Thyroid gland (tissue), 4 donors: ENCODE measurements at places on chromosomes 3 and 15. TPM values are rescaled to one million over a fixed set of nuclear protein-coding genes. Genes with fewer than 3 reads are reported as not detected.
A peak's percentile ranks its signal among the peaks of the same experiment; 100 is the strongest.

Gene AAGAB
- 54.9 TPM for total RNA-seq

Gene PP2D1
- total RNA-seq = not detected

Gene CAPN3
- 4.1 TPM for total RNA-seq

Gene FOXB1
- not detected for total RNA-seq

DNA sequence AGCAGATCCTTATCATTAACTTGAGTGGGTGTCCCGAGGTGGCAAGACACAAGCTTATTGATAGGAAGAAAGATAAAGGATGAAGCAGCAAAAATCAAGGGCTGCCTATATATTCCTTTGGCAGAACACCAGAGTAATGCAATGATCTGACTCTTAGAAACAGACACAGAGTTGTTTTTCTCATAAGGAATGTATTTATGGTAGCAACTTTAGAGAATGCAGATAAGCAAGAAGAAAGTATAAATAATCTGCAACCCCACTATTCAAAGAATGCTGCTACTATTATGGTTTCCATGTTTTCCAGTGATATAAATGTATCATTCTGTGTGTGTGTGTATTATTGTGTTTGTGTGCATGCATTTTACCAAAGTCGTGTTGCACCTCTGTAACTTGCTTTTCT, 208.3 kb downstream of the THSD4 start:
- H3K4me3 ChIP-seq = no peak overlapping the region
- no peak for DNase-seq
- H3K36me3 ChIP-seq = no peaks in the 10 kb centered on the region
- no peaks in the 10 kb centered on the region for H3K27me3 ChIP-seq

Gene LRRC49
- 8.3 TPM for total RNA-seq

GRCh38 chr3:71225951-71226564, 357.5 kb downstream of the FOXP1 start:
- no peaks in the 10 kb centered on the region for H3K36me3 ChIP-seq
- H3K4me3 ChIP-seq = no peak overlapping the region
- peak; percentile 57 for DNase-seq
- no peaks in the 10 kb centered on the region for H3K27me3 ChIP-seq

Gene GOLGA6A
- not detected for total RNA-seq

Gene CYP1A1
- not detected for total RNA-seq

Gene CX3CR1
- 1.9 TPM for total RNA-seq

Gene LCTL
- not detected for total RNA-seq

- H3K27ac ChIP-seq = no peak overlapping the region
- H3K27me3 ChIP-seq = no peaks in the 10 kb centered on the region
- peak; percentile 21 for DNase-seq
- no peaks in the 10 kb centered on the region for H3K36me3 ChIP-seq
- peaks cover 17% of the 10 kb centered on the region for H3K4me1 ChIP-seq
- H3K4me3 ChIP-seq = no peak overlapping the region
These were observed 20.2 kb upstream of the SLC6A20 start for GRCh38 chr3:45816544-45816943.

GRCh38 chr3:129449279-129450115, 9.5 kb downstream of the IFT122 start:
- peaks cover 11% of the 10 kb centered on the region for H3K4me1 ChIP-seq
- DNase-seq = no peak

- H3K27ac ChIP-seq = peak overlapping the region; percentile 71
- no peaks in the 10 kb centered on the region for H3K27me3 ChIP-seq
- H3K36me3 ChIP-seq = no peaks in the 10 kb centered on the region
- DNase-seq = peak; percentile 47
- peaks cover 6% of the 10 kb centered on the region for H3K4me1 ChIP-seq
These were observed 60.3 kb downstream of the CTNNB1 start for GRCh38 chr3:41259449-41260062.

DNA sequence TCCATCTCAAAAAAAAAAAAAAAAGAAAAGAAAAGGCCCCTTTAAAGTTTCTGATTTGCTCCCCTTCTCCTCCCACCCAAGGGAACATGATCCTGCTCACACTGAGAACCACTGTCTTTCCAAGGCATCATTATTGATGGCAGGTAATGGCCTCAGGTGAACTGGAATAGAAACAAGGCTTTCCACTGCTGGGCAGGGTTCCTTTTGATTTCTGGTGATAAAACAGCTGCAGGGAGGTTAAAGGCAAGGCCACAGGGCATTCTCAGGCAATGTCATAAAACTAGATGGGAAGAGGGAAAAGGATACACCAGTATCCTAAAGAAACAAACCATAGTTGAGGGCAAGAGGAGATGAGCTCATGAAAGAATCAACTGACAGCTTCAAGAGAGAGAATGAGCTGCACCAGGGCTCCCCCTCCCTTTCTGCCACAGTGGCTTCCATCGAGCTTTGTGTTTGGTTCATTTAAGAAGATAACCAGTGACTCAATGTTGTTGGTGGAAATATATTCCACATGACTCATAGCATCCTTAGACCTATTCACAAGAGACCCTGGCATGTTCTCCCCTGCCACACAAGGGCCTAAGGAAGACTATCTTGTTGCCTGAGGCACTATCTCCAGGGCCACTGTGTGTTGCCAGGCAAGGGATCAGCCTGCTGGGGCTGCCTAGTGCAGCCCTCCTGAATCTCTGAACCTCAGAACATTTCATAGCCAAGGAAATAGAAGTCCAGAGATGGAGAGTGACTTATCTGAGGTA, 86.4 kb downstream of the WDR76 start:
- no peak overlapping the region for H3K27ac ChIP-seq
- no peak for DNase-seq
- no peak overlapping the region for H3K4me3 ChIP-seq
- no peaks in the 10 kb centered on the region for H3K36me3 ChIP-seq
- no peaks in the 10 kb centered on the region for H3K27me3 ChIP-seq

Gene PARP6
- 54.2 TPM for total RNA-seq

DNA sequence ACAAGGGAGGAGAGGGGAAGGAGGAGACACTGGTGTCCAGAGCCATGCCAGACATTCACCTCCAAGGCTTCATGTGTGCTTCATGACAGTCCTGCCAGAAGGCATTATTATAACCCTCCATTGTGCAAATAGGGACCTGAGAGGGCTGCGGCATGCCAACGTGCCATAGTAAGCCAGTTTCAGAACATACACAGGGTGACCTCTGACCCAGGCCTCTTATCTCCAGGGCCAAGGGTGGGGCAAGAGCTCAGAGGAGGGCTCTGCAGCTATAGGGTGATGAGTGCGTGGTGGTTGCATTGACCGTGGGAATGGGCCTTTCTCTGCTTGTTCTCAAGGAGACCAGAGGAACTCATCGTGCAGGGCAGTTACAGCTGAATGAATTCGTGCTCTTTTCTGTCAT, 9.7 kb upstream of the ACSBG1 start:
- H3K27me3 ChIP-seq = no peaks in the 10 kb centered on the region
- H3K27ac ChIP-seq = no peak overlapping the region
- H3K4me3 ChIP-seq = no peak overlapping the region
- no peaks in the 10 kb centered on the region for H3K36me3 ChIP-seq
- H3K4me1 ChIP-seq = peaks cover 9% of the 10 kb centered on the region

- H3K27ac ChIP-seq = no peak overlapping the region
- no peak overlapping the region for H3K4me3 ChIP-seq
- no peaks in the 10 kb centered on the region for H3K27me3 ChIP-seq
- H3K36me3 ChIP-seq = no peaks in the 10 kb centered on the region
- peaks cover 6% of the 10 kb centered on the region for H3K4me1 ChIP-seq
These were observed 33.5 kb upstream of the PDE8A start for GRCh38 chr15:84947947-84948830.

- H3K27ac ChIP-seq = no peak overlapping the region
- DNase-seq = no peak
- no peak overlapping the region for H3K4me3 ChIP-seq
These were observed 575.7 kb upstream of the ZNF717 start for GRCh38 chr3:76361010-76361409.

DNA sequence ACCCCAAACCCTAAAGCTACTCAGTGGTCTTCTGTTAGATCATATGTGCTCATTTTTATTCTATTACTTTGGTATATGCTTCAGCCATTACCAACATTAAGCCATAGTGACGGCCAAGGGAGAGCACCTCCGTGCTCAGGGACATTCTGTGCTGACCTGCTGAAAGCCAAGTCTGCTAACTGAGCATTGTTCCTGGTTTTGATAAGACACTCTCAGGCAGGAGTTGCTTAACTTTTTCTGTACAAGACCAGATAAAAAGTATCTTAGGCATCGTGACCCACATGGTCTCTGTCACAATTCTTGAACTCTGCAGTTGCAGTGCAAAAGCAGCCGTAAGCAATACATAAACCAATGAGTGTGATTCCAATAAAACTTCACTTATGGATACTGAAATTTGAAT, 100.6 kb downstream of the KLHL25 start:
- H3K27ac ChIP-seq = peak overlapping the region; percentile 98
- peaks cover 32% of the 10 kb centered on the region for H3K36me3 ChIP-seq
- no peak overlapping the region for H3K4me3 ChIP-seq
- H3K4me1 ChIP-seq = peaks cover 51% of the 10 kb centered on the region
- DNase-seq = peak; percentile 59

GRCh38 chr3:31959951-31960792, 20.9 kb downstream of the OSBPL10 start:
- no peak overlapping the region for H3K4me3 ChIP-seq
- peak overlapping the region; percentile 66 for H3K27ac ChIP-seq
- DNase-seq = no peak
- no peaks in the 10 kb centered on the region for H3K36me3 ChIP-seq

DNA sequence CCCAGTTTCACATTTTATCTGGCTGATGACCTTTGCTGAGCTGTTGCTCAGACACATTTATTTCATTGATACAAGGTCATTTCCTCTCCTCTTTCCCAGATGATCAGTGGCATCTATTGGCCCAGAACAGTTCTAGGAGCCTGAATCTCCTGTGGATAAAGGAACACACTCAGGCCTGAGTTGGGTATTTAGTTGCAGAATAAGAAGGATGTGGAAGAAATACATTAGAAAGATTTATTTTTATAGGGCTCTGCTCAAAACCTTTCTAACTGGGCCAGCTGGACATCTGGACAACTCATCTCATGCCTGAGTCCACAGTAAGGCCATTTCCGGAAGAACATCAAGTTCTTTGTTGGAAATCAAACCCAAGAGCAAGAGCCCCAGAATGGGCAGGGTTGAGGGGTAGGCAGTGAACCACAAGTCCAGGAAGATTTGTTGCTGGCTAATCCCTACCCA, 19.7 kb upstream of the MFGE8 start:
- no peak overlapping the region for H3K27ac ChIP-seq
- peaks cover 6% of the 10 kb centered on the region for H3K4me1 ChIP-seq
- DNase-seq = no peak
- H3K27me3 ChIP-seq = no peaks in the 10 kb centered on the region

- H3K4me1 ChIP-seq = peaks cover 43% of the 10 kb centered on the region
- no peak overlapping the region for H3K27ac ChIP-seq
- no peaks in the 10 kb centered on the region for H3K36me3 ChIP-seq
- no peak overlapping the region for H3K4me3 ChIP-seq
These were observed 61.9 kb downstream of the SMAD3 start for GRCh38 chr15:67127331-67127664.

- H3K36me3 ChIP-seq = no peaks in the 10 kb centered on the region
- peak; percentile 87 for DNase-seq
- peak within 1 kb of the TSS; percentile 78 for H3K4me3 ChIP-seq
- peaks cover 20% of the 10 kb centered on the region for H3K4me1 ChIP-seq
These were observed at the start of the genes DTX3L and PARP9 for GRCh38 chr3:122564155-122564912. TSS of gene DTX3L (plus strand) at chr3:122564338. CDS start at chr3:122564427, 89 bp downstream. TSS of gene PARP9 (minus strand) at chr3:122564300. CDS start at chr3:122559620, 4,680 bp downstream.

Gene ITIH1
- not detected for total RNA-seq

- no peaks in the 10 kb centered on the region for H3K36me3 ChIP-seq
- no peaks in the 10 kb centered on the region for H3K27me3 ChIP-seq
- no peak overlapping the region for H3K27ac ChIP-seq
- peaks cover 40% of the 10 kb centered on the region for H3K4me1 ChIP-seq
These were observed 44.8 kb downstream of the PDE8A start for GRCh38 chr15:85026304-85027032.

Gene GUCA1C
- total RNA-seq = not detected

Gene CLDN18
- total RNA-seq = not detected

- H3K27me3 ChIP-seq = no peaks in the 10 kb centered on the region
- DNase-seq = no peak
- no peaks in the 10 kb centered on the region for H3K36me3 ChIP-seq
- no peak overlapping the region for H3K27ac ChIP-seq
- H3K4me3 ChIP-seq = no peak overlapping the region
These were observed 228.7 kb upstream of the ZNF385D start for GRCh38 chr3:21979706-21980105.

- H3K4me1 ChIP-seq = no peaks in the 10 kb centered on the region
- no peak overlapping the region for H3K27ac ChIP-seq
- no peaks in the 10 kb centered on the region for H3K36me3 ChIP-seq
- no peaks in the 10 kb centered on the region for H3K27me3 ChIP-seq
These were observed 16.1 kb upstream of the SEC61A1 start for GRCh38 chr3:128036119-128036518.

DNA sequence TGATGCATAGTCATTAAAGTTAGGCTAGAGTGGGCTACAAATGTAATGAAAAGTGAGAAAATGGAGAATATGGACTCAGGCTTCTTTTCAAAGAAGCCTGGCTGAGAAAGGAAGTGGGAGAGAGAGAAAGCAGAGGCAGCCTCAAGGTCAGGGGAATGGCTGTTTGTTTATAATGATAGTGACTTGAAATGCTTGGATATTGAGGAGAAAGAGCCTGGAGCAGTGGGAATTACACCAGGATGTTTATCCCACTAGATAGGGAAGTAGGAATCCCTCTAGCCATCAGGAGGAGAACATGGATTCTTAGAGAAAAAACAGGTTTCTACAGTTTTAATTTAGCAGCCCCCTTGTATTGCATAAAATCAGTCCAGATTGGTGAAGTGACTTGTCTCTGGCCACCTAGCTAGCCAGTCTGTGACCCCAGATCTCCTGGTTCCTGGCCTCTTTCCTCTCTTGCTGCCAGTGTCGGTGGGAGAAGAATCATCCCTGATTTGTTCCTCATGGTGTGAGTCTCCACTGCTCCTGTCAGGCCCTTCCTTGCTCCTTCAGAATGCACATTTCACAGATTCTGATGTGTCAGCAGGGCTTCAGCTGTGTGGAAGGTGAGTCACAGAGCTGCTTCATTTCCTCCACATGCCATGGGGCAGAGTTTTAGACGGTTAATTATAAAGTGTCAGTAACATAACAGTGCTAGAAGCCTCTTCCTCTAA, 32.9 kb downstream of the SEMA6D start:
- no peaks in the 10 kb centered on the region for H3K27me3 ChIP-seq
- no peak for DNase-seq
- H3K4me1 ChIP-seq = no peaks in the 10 kb centered on the region
- no peaks in the 10 kb centered on the region for H3K36me3 ChIP-seq

DNA sequence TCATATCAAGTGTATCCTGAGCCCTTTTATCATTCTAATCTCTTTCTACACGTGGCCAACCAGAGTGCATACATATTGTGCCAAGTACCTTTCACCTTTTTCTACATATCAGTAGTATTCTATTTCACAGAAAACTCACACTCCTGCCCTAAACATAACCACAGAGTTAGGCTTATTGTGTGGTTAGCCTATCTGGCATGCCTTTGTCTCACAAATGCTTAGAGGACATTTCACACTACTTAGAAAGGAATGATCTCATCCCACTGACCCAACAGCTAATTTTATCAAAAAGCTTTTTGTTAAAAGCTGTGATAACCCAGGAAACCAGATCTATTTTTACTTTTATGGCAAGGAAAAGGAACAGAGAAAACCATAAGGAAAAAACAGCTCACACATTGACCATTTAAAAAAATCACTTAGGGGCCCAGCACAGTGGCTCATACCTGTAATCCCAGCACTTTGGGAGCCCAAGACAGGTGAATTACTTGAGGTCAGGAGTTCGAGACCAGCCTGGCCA, 17.8 kb upstream of the MAP4 start:
- H3K4me1 ChIP-seq = peaks cover 34% of the 10 kb centered on the region
- H3K27ac ChIP-seq = no peak overlapping the region
- no peak overlapping the region for H3K4me3 ChIP-seq
